SW 1271 (cell line): ENCODE measurements at places on chromosomes 12 and 14.

- no peak for DNase-seq
These were observed 1014.1 kb downstream of the TMTC2 start for GRCh38 chr12:83700838-83701237.

GRCh38 chr14:106459971-106460730, 933.8 kb downstream of the TMEM121 start:
- DNase-seq: no peak

DNA sequence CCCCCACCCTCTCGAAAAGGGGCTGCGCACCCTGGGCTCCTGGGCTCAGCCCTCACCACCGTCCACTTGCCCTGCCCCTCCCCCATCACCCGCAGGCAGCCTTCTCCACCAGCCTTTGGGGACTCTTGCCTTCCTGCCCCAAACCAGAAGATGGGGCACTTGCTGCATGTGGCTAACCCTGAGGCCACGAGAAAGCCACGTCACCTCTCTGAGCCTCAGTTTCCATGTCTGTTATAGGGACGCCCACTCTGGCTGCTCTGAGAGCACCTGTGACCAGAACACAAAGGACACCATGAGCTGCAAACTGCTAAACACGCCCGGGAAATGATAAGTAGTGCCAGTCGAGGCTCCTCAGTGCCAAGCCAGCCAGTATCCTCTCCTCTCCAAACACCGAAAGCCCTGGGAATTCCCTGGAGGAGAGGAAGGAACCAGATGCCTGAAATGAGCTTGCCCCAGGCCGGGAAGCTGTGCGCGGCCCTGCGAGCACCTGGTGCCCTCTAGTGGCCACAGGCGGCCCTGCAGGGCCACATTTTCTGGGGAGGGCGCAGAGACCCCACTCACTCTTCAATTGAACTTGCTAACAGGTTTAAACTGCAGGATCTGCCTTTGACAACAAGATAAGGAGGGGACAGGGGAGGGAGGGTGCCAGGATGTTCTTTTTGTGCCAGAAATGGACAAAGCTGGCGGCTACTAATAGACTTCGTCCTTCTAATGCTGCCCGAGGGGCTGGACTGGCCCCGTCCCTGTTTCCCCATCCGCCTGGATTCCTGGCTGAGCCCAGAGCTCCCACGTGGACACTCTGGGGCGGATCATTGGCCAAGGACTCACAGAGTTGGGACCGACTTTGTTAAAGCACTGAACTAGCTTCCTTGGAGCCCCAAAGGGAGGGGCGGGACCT, 10.2 kb upstream of the SERPINA9 start:
- peak; percentile 16 for DNase-seq

DNA sequence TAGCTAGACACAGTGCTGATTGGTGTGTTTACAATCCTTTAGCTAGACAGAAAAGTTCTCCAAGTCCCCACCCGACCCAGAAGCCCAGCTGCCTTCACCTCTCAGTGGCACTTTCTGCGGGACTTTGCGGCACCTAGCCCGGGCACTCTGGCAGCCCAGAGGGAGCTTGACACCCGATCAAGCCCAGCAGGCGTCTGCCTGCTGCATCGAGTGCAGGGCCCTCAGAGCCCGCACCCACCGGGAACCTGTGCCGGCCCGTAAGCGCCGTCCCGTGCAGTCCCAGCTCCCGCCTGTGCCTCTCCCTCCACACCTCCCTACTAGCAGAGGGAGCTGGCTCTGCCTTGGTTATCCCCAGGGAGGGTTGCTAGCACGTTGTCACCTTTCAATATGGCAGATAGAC, 631.0 kb upstream of the STXBP6 start:
- DNase-seq: no peak

GRCh38 chr14:33793398-33794110, 157.3 kb downstream of the EGLN3 start:
- DNase-seq: no peak

DNA sequence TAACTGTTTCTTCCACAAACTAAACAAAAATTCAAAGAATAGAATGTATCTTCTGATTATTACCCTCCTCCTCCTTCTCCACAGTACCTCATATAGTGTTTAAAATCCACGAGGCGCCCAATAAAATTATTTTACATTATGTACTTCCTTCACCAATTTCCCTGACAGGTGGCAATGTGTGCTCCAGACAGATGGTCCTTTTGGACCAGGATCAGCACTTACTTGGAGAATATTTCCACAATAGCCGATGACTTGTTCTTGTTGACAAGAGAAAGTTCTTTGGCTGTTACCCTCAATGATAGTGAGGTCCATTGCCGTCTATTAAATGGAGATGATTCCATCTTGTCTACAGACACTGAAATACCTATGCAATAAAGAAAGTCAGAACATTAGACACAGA, 34.9 kb downstream of the LIMA1 start:
- DNase-seq: no peak

DNA sequence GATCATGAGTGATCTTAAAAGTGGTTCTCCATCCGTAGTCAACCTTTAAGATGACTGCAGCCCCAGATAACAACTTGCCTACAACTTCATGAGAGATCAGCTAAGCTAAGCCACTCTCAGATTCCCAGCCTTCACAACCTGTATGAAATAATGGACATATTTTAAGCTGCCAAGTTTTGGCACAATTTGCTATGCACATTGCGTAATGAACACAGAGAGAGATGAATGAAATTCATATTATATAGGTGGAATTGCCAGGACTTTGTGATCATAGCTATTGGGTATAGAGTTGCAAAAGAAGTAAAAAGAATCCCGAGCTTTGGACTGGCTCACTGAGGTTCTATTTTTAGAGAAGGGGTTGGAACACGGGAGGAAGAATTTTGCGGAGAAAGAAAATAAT, 59.1 kb upstream of the EGLN3 start:
- DNase-seq: no peak

DNA sequence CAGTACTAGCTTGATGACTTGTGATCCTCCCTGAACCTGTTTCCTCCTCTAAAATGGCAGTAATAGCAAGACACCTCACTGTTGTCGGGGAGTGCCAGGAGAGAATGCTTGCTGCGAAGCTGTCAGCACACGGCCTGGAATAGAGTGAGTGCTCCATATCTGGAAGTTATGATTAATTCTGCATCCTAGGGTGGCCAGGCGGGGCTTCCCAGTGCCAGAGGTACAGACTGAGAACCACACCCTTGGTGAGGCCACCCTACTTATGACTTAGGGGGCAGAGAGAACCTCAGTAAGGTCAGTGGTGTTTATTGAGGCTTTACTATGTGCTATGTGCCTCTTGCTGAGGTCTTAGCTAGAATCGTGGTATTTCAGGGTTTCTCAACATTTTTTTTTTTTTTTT, 20.1 kb downstream of the MORN3 start:
- no peak for DNase-seq

GRCh38 chr12:41795051-41795600, 349.5 kb downstream of the GXYLT1 start:
- DNase-seq: no peak

GRCh38 chr14:100738704-100739131, 12.0 kb downstream of the DLK1 start:
- DNase-seq: no peak

GRCh38 chr14:23482823-23483148, 13.3 kb downstream of the NGDN start:
- no peak for DNase-seq

GRCh38 chr12:14962153-14962539, 745 bp upstream of the ARHGDIB start:
- no peak for DNase-seq

GRCh38 chr14:89215114-89215513, 201.9 kb downstream of the FOXN3 start:
- no peak for DNase-seq

DNA sequence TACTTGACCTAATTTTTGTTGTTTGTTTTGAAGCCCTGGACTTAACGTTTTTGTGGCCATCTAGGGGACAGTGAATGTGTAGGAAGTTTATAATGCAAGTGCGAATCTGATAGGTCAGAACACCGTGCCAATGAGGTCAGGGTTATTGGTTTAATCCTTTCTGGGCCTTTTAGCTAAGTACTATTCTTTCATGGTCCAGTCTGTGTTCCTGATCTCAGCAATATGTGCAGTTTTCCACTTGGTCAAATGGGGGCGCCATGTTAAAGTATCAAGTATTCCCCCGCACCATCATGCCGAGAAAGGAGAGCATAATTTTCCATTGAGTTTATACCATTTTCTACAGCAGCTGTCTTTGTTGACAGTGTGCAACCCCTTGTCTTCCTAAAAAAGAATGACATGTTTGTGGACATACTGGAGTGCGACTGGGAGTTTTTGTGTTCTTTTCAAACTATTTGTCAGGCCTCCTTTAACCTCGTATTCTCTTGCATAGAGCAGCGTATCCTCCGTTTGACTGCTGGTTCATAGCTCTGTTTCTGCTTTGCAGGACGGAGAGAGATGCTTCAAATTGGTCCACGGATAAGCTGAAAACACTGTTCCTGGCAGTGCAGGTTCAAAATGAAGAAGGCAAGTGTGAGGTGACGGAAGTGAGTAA, 1.3 kb downstream of the AHSA1 start:
- peak; percentile 20 for DNase-seq

DNA sequence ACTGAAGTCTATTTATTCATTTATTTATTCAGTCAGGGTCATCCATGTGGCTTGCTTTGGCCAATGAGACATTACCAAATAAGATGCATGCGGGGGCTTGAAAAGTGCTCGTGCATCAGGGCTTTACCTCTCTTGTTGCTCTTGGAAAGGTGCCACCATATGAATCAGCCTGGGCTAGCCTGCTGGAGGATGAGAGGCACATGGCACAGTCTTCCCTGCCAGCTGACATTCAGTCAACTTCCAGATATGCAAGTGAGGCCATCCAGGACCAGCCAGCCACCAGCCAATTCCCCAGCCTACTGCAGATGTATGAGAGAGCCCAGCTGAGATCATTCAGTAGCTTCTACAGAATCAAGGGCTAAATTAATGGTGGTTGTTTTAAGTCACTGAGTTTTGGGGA, 105.2 kb upstream of the RPH3A start:
- DNase-seq: no peak

DNA sequence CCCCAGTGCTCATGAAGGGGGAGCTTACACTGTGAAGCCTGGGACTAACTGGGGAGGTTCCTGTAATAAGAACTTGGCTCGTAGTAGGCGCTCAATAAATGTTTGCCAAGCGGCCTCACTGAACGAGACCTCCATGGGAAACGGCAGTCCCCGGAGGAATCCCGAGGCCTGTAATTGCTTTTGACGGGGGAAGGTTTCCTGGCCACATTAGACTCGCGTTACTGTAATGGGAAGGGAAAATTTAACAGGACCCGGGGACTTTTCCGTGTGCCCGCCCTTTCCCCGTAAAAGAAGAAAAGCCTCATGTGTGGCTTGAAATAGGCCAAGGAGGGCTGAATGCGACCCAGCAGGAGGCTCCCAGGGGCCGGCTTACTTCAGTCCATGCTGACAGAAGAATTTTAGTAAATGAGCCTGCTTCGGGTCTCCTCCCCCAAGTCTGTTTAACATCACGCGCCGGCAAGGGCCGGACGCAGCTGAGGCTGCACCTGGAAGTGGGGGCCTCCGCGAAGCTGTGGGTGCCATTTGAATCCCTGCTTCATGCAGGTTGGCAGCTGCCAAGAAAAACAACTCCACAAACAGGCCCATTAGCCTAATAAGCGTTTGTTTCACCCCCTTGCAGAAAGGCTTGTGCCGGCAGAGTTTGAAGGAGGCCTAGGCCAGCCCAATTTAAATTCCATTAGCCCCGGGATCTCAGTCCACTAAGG, 39.8 kb upstream of the PWP1 start:
- no peak for DNase-seq

DNA sequence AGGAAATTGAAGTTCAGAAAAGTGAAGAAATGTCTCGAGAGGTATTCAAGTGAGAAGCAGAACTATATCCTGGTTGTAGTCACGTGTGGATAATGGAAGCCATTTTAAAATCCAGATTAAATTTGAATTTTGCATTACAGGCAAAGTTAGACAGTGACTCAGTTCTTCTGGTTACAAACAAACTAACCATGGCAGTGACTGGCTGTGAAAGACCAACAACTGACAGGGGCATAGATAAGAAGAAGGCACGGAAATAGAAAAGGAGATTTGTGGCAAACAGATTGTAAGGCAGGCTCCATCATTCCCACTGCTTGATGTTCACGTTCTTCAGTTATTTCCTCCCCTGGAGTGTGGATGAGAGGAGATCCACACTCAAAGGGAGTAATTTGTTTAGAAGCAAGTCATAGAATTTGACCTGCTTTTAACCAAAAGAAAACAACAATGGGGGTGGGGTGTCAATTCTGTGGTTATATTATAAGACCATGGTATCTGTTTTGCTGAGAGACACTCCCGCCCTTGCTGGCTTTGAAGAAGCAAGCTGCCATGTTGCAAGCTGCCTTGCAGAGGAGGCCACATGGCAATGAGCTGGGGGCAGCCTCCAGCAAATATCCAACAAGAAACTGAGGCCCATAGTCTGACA, 795.3 kb downstream of the VRK1 start:
- DNase-seq: no peak

GRCh38 chr14:81234278-81234677, 13.5 kb upstream of the GTF2A1 start:
- no peak for DNase-seq
